ENCODE measurements at places on chromosomes 11 and 22. TPM values are rescaled to one million over a fixed set of nuclear protein-coding genes. Genes with fewer than 3 reads are reported as not detected.

Gene DSCAML1
- polyA plus RNA-seq: not detected

DNA sequence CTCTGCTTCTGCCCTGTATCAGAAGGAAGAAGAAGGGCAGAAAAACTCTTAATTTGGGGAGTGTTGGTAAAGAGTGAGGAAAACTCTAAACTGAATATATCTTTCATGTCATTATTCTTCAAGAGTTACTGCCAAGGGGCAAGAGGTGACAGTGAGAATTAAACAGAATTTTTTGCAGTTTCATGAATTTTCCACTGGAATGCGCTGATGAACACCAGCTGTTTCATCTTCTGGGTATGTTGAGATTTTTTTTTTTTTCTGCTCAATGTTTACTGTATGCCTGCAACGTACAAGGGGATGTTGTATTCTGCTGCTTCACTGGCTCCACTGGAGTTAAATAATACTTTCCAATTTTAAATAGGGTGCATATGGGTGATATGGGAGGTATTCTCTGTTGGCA lies 117.8 kb downstream of the FAM76B start:
- DNase-seq: peak; percentile 18

DNA sequence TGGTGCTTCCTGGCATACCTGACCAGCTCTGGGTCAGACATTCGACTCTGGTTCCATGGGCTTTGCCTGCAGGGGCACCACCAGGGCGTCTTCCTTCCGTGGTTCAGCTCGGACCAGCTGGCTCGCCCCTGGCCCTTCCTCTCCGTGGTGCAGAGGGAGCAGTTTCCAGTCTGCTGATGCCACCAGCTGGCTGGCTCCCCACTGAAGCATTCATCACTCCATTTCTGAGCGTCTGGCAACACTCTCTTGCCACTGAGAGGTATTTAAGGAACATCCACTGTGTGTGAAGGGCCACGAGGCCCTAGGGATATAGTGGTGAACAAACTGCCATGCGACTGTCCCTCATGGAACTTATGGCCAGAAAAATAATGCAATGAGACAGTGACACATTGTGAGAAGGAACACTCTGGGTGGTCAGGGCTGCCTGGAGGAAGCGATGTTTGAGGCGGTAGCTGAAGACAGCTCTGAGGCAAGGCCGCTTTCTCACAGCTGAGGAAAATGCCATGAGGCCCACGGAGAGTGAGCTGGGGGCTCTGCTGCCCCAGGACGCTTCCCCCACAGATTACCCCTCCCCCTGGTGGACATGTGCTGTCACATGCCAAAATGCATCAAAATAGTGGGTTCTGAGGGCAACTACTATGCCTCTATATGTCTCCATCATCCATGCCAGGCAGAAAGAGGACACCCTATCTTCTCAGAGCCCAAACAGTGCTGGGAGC lies 44.9 kb upstream of the ARFGAP3 start:
- DNase-seq: no peak

- DNase-seq: no peak
Observed at GRCh38 chr11:86722748-86723147, 50.3 kb upstream of the ME3 start.

DNA sequence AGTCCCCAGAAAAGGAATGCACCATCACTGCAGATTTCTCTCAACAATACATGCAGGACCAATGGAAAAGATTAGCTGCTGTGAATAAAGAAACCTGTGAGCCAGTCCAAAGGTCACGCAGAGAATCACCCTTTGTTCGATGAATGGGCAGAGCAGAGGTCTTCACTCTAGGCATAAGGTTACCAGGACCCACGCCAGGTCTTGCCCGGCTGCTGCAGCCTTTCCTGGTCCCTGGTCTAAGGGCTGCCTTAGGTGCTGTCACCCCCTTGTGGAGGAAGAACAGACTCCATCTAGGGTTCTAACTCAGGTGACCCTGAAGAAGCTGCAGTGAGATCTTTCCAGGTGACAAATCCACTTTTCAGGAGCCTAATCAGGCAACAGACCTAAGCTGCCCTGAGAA lies 29.0 kb upstream of the NAP1L4 start:
- DNase-seq: no peak

GRCh38 chr11:75069473-75069872 lies 27.2 kb downstream of the OR2AT4 start:
- no peak for DNase-seq

GRCh38 chr22:40451210-40451609 lies 80.8 kb downstream of the SGSM3 start:
- DNase-seq: no peak

Gene SAA4
- polyA plus RNA-seq: not detected

All from AG04450 (cell line).